ENCODE measurements at places on chromosomes 2 and 18.

- no peak for DNase-seq
Observed at GRCh38 chr2:23204685-23205242, 180.2 kb upstream of the KLHL29 start.

- DNase-seq = no peak
Observed at GRCh38 chr2:104361414-104361813, 492.5 kb upstream of the POU3F3 start.

- no peak for DNase-seq
Observed at GRCh38 chr2:67883316-67884087, 179.3 kb downstream of the C1D start.

DNA sequence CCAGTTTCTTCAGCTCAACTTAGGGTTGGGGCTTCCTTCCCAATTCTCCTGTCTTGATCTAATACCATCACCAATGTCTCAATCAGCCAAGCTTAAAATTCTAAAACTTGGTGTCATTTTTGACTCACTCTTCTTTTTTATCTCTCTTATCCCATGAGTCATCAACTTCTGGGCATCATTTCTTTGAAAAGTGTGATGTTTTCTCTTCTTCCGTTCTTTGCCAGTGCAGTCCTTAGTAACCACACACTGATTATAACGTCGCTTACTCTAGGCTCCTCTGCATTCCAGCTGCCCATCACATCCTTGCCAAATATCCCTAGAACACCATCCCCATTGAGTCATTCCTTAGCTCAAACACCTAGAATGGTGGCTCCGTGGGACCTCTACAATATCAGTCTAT, 27.4 kb upstream of the MRO start:
- DNase-seq = peak; percentile 54

DNA sequence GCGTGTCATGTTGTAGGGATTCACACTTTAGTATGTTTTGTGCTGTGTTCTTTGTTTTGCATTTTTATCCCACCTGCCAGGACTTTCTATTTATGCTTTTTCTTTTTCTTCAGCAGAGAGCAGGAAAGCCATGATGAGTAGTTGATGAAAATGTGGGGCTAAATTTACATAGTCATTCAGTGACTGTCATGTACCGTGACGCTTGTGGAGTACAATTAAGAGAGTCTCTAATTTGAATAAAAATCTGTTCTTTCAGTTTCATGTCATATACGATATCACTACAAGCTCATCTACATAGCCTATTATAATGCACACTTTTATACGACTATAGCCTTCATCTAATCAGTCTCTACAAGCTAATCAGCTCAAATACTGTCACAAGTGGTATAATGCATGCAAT, 112.7 kb upstream of the SPATS2L start:
- DNase-seq = no peak
